ENCODE measurements at places on chromosomes 11 and 22.

DNA sequence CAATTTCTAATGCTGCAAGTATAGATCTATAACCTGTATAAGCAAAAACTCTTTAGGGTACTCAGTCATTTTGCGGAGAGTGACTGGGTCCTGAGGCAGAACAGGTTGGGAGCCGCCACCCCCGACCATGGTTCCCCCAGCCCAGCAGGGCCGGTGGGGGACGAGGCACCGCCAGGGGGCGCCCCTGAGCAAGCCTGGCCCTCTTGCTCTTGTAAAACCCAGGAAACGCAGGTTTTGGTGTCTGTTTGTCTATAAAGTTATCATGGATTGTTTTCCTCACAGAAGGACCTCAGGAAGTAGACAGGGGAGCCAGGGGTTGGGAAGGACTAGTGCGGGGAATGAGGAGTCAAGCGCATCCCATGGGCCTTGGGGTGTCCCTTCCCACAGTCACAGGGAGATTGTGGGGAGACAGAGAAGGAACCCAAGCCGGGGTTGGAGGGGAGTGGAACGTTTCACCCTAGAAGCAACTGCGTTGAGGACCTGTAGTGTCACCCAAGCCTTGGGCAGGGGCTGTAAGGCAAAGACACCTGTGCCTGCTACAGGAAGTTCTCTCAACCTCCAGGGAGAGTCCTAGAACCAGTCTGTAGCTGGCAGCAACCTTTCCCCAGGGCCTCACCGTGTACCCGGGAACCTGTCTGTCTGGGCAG is 26.4 kb downstream of the KCTD17 start:
- DNase-seq, result peak; percentile 26

DNA sequence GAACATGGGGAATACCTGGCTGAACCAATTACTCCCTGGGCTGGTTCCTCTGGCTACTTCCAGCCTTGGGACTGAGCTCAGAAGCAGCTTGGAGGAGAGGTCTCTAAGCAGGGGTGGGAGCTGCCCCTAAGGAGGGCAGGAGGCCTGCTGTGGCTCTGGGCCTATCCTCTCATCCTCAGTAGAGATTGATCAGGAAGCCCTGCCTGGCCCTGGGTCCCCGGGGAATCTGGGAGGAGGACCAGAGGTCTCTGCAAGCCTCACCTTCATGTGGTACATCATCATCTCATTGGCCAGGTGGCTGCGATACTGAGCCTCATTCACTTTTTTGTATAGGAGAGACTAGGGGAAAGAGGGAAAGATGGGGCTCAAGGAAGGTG is 91.1 kb downstream of the PDE2A start:
- DNase-seq, result no peak

GRCh38 chr22:40510631-40511364 is 125.7 kb downstream of the MRTFA start:
- DNase-seq, result no peak

DNA sequence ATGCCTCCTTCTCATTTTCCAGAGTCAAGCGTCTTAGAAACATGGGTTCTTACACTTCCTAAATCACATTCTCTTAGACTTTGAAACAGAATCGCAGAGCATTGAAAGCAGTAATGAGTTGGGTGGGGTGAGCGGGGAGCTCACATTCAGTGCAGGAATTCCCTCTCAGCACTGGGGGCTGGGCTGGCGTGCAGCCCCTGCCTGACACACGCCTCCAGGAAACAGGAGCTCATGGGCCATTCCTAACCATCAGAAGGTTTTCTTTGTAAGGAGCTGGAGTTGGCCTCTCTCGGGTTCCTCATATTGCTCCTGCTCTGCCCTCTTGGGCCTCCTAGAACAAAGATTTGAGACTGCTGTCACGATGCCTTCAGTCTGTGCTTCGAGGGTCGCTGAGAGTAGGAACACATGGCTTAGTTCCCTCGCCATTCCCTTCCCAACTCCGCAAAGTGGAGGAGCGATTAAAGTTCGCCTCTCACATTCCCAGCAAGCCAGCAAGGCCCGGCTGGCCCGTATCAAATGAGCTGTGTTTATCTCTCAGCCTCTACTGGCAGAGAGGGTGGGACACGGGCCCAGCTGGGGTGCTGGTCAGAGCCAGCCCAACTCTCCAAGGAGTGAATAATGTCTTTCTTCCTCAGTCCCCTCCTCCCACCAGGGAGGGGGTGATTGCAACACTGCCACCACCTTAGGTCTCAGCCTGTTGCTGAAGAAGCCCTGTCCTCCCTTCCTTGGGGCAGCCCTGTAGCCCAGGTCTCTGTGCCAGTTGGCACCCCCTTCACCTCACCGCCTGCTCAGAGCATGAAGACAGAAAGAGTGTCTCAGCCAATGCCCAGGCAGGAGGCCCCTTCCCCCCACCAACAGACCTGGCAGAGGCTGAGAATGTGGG is 10.4 kb downstream of the CHRDL2 start:
- DNase-seq, result no peak

- peak; percentile 18 for DNase-seq
Measured at GRCh38 chr22:20741634-20742581, 32.0 kb upstream of the SERPIND1 start.

DNA sequence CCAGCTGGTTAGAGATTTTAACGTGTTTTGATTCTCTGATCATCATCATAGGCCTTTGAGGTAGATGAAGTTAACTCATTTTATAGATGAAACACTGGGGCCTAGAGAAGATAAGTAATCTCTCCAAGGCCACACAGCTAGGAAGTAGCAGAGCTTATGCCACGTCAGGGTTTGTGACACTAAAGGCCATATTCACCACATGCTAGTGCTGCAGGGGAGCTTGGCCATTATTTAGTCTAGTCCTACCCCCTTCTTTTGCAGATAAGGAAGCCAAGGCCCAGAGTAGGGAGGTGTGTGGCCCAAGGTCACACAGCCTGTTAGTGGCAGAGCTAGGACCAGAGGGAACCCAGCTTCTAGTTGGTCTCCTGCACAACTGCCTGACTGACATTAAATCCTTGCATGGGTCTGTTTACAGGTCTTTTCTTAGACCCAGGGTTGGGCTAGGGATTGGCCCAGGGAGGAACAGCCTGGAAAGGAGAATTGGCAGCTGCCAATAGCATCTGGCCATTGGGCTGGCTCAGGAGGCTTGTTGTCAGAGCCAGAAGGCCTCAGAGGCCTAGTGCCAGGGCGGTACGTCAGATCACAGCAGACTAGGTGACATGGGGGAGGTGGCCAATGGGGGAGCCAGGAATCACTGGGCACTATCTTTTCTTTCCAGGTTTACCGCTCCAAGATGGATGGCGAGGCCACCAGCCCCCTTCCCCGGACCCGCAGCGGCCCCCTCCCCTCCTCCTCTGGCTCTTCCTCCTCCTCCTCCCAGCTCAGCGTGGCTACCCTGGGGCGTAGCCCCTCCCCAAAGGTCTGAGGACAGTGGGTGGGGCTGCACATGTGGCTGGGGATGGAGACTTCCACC is 36.0 kb downstream of the PHLDB1 start:
- no peak for DNase-seq

DNA sequence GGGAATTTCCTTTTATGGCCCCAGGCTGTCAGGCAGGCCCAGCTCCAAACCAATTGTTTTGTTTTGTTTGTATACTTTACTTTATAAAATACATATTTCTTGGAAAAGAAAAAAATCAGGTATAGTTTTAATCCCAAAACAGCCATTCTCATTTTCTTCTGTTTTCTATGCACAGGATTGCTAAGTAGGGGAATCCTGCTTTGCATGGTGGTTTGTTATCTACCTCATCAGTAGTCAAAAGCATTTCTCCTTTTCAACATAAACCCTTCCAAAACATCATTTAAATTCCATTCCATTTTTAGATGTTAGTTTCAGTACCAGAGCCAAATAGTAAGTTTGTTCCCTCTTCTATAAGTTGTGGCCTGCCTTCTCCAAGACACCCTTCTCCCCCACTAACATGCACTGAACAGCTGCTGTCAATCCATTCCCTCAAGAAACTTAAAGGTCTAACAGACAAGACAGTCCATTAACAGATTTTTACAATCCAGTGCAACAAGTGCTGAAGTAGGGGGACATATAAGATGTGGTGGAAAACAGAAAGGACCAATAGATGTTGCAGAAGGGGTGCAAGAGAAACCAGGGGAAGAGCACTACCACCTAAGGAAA is 3.7 kb downstream of the ILK start:
- no peak for DNase-seq

DNA sequence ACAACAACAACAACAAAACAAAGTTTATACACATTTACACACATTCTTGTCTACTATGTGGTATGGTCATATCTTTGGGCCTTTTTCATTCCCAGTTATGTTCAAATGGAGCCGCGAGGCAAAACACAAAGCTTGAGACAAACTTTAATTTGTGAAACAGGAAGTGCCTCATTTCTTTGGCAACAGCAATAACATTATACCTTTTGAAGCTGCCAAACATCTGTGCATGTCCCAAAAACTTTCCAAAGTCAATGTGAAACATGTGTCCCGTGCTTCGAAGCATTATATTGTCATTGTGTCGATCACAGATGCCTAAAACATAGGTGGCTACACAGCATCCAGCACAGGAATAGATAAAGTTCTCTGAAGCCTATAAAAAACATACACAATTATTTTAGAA is 25.0 kb upstream of the RPS13 start:
- no peak for DNase-seq

DNA sequence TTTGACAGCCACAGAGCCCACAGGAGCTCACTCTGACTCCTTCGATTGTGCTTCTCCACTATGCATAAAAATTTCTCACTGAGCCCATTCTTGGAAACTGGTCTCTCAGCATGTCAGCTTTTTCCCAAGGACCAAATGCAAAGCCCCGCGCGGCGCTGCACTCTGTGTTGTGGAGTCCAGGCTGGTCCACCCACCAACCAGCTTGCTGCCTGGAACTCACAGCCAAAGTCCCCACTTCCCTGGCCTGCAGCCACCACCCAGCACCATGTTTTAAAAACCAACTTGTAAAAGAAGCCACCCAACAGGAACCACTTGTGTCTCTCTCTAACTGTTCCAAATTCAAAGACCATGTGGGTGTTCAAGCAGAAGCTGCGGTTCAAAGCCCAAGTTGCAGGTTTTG is 124.4 kb downstream of the SPATA19 start:
- no peak for DNase-seq

- no peak for DNase-seq
Measured at GRCh38 chr11:122028545-122028944, 87.5 kb downstream of the BLID start.

GRCh38 chr11:71263386-71263785 is 11.0 kb upstream of the SHANK2 start:
- DNase-seq, result no peak

GRCh38 chr11:2708151-2708581 is 8.4 kb upstream of the KCNQ1OT1 start:
- DNase-seq, result no peak

DNA sequence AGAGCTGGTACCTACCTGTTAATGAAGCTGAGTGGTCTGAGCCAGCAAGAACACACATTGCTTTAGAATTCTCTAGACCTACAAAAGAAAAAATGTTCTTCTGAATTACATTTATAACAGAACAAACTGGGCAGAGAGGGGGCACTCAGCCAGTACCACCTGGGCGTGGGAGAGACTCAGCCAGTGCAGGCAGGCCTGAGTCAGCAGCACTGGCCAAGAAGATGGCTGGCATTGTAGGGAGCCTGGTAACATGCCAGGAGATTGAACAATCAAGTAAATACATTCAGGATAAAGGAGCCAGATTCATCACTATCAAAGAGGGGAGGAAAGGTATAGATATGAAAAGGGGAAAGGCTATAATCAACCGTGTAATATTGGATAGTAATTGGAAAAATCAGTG is 19.9 kb downstream of the SERGEF start:
- no peak for DNase-seq

DNA sequence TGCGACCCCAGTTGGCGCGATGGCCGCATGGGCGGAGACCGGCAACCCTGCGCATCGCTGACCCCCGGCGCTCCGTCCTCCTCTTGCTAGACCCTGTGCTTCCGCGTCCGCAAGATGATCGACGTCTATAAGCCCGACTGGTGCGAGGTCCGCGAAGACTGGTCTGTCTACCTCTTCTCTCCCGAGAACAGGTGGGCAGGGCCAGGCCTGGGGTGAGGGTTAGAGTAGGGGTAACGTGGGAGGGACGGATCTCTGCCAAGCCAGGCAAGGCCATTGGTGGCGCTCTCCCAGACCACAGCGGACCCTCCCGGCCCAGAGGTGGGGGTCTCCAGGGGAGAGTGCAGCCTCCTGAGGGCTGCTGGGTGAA is 92.1 kb downstream of the CACNA1I start:
- no peak for DNase-seq

- no peak for DNase-seq
Measured at GRCh38 chr11:83280256-83280655, 5.9 kb downstream of the CCDC90B start.

GRCh38 chr11:28520291-28520690 is 412.1 kb downstream of the METTL15 start:
- DNase-seq, result no peak

DNA sequence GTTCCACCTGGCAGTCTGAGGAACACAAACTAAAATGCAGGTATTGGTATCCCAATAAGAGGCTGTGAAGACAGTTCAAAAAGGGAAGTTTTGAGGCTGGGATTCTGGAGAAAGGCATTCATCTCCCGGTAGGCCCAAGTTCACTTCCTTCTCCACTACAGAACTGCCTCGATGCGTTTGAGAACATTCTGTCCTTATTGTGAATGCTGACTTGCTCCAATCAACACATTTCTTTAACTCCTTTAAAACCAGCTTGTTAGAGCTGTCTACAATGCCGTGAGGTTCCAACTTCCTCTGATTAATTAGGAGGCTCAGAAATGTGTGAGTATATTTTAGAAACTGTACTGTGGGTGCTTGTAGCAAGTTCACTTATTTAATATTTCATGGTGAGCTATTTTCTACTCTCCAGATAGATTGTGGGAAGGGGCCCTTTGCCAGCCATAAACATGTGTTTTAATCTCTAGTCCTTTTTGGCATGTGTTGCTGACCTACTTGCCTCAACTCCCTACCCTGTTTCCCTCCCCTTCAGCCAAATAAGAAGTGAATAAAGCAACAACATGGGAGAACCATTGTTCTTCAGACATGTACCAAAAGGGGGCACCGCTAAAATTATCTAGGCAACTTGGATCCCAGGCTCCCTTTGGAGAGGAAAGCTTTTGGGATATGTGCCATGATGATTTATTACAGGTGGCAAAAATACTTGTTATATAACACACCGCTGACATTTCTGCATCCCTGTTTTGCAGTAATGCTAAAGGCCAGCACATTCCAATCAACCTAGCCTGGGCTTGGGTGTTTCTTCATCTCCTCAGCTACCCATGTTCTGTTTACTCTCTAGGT is 245.6 kb downstream of the BLID start:
- DNase-seq, result no peak

DNA sequence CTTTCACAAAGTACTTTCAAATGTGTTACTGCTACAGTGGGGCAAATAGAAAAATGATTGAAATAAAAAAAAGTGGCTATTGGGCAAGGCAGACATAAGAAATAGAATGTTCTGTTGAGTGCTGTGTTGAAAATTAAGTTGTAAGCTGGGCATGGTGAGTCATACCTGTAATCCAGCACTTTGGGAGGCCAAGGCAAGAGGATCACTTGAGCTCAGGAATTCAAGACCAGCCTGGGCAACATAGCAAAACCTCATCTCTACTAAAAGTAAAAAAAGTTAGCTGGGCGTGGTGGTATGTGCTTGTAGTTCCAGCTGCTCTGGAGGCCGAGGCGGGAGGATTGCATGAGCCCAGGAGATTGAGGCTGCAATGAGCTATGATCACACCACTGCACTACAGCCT is 26.9 kb upstream of the LDHA start:
- no peak for DNase-seq
